ENCODE measurements at places on chromosomes 1 and 21.
A peak's percentile ranks its signal among the peaks of the same experiment; 100 is the strongest.

DNA sequence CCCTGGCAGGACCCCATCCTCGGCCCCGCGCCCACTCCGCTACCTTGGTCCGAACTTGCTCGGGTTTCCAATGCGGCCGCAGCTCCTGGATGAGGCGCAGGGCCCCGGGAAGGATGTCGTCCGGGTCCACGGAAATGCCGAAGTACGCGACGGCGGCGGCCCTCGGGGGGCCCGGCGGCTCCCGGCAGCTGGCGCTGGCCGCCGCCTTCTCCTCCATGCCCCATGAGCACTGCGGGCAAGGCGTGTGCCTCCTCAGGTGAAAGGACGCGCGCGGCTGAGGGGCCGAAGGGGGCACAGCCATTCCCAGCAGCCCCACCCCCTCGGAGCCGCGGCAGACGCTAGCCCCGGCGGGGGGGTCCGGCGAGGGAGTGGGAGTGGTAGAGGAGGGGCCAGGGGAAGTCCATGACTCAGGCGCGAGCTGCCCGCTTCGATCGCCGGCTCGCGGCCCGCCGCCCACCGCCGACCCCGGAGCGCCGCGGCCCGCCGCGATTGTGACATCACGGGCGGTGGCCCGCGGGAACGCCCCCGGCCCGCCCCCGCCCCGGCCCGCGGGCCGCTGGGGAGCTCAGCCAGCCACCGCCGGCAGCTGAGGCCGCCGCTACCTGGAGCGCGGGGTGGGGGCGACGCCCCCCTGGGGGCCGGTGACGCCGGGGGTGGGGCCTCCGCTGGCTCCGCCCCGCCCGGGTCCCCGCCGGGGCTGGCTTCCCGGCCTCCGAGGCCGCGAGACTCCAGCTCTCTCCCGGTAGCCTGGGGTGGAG, at the start of gene ETNK2:
ETNK2 (minus strand) TSS at position 493 of the 758 bp plus-strand sequence; CDS start at position 301, 192 bp downstream.
- DNase-seq = peak; percentile 71

- no peak for DNase-seq
Observed at GRCh38 chr21:37848721-37849490, 67.4 kb downstream of the KCNJ6 start.

GRCh38 chr1:204295671-204296070, 64.1 kb downstream of the PLEKHA6 start:
- DNase-seq = no peak

DNA sequence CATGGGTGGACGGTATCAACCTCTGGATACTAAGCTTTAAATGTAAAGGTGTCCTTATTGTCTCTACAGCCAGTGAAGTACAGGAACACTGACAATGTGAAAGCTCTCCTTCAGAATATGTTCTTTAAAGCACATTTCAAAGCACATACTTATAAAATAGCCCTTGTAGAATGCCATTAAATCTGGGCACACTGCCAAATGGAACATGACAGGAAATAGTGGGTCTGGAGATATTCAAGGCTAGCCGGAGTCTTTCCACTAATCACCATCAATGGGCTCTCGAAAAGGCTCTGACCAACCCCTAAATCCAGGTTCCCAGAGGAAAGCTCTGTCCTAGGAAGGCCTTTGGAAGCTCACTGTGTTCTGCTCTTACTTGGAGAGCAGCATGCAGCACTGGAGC, 46.6 kb downstream of the PLD5 start:
- no peak for DNase-seq

GRCh38 chr21:41425588-41425953, 468 bp upstream of the MX1 start:
- DNase-seq = no peak
